Stimulated activated CD8-positive, alpha-beta memory T cell treated with anti-CD3 and anti-CD28 coated beads, Interleukin-2, amount 100 ng/mL, for 1 hour (primary cell): ENCODE measurements at places on chromosomes 13 and 19.

DNA sequence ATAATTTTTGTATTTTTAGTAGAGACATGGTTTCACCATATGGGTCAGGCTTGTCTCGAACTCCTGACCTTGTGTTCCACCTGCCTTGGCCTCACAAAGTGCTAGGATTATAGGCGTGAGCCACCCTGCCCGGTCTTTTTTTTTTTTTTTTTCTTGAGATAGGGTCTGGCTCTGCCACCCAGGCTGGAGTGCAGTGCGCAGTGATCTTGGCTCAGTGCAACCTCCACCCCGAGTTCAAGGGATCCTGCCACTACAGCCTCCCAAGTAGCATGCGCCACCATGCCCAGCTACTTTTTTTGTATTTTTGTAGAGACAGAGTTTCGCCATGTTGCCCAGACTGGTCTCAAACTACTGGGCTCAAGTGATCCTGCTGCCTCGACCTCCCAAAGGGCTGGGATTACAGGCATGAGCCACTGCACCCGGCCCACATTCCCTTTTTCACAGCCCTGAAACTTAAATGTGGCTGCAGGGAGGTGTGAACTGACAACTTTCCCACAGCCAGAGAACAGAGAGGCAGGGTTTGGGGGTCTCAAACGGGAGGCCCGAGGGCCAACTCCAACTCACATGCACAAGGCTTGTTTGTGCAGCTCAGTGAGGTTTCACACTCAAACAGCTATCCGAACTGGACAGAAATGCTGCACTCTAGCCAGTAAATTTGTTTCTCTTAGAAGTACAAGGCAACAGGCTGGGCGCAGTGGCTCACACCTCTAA, 4.4 kb upstream of the S1PR5 start:
- DNase-seq = no peak

DNA sequence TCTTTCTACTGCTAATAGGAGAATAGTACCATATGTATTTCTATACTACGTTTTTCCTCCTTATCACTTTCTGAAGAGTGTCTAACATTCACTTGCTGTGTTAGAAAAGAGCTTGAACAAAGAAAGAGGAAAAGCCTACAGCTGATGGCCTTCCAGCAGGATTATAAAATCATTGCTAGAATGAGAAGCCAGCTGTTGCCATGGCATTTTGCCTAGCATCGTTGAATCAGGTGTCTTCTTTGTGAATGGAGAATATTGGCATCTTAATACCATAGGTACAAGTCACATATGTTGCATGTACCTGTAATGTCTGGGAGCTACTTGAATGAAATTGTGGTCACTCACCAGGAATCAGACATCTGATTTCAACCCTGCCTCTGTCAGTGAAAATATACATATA, 1174.9 kb downstream of the PCDH17 start:
- no peak for DNase-seq

DNA sequence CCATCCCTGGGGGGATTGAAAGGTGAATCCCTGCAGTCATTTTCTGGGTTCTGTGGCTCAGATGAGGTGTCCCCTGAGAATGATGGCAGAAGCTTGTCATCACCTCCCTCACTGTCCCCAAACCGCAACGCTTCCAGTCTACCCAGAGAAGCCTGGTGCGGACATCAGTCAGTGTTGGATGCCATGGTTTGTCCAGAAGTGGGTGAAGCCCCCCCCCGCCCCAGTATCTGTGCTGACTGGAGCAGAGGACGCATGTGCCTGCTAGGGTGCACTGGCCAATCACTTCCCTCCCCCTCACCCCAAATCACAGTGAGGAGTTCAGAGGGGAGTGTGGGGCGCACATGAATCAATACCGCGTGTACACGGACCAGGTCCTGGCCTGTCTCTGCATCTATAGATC, 150.5 kb downstream of the TEX29 start:
- DNase-seq = no peak

DNA sequence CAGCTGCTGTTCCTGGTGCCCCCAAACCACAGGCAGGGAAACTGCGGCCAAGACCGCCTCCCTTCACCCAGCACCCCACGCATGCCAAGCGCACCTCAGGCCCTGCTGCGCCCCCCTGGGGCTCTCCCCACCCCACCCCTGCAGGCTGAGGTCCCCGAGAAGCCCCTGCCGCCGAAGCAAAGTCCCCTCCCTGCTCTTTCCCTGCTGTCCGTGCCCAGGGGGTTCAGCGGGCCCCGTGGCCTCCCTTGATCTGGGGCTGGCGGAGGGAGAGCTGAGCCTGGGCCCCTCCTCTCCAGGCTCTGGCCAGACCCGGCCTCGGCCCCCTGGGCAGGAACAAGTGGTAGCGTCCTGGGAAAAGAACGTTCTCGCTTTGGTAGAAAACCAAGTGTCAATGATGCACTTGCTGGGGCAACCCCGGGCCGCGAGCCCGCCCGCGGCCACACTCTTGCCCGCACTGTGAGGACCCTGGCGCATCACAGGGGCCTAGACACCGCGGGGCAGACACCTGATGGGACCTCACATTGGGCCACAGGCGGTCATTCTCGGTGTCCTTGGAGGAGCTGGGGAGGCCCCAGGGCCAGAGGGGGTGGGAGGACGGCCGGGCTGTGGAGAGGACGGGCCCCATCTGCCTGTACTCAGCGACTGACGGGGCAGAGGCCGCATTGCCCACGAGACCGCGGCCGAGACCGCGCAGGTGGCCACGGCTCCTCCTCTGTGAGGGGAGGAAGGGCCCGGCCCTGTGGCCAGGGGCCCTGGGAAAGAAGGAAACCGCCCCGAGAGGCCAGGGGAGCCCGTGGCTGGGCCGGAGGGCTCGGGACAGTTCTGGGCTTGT, 29.0 kb downstream of the GPX4 start:
- DNase-seq = no peak

DNA sequence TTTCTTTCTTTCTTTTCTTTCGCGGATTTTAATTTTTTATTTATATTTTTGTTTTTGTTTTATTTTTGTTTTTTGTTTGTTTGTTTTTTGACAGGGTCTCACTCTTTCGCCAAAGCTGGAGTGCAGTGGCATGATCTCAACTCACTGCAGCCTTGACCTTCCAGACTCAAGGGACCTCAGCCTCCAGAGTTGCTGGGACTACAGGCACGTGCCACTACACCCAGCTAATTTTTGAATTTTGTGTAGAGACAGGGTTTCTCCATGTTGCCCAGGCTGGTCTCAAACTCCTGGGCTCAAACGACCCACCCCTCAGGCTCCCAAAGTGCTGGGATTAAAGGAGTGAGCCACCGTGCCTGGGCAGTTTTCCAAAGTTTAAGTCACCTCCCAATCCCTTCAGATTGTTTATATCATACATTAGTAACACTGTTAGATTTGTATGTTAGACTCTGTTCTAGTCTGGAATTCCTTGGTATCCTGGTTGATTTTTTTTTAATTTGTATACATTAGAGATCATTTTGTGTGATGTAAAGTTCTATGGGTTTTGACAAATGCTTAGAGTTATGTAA, 597.3 kb downstream of the DCT start:
- no peak for DNase-seq

DNA sequence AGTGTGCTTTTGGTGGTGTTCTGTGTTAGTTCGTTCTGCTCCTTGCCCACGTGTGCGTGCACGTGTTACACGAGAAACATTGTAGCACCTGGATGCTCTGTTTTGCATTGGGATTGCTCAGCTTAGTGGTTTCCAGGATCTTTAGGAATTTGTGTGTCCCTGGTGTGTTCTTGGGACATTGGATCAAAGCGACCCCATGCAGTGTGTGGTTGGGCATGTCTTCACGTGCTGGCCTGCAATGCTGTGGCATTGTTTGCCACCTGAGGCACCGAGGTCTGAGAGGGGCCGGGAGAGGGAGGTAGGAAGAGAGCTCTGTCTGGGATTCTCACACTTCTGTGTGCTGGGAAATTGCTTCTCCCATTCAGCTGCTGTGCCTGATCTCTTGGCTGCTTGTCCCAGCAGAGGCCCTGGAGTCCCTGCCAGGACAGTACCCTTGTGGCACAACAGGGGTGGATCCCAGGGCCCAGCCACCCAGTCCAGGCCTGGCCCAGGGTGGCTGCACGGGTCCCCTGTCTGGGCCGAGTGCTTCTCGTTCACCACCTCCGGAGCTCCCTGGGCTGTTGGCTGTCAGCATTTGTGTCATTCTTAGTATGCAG, 11.3 kb downstream of the PLEKHJ1 start:
- no peak for DNase-seq

DNA sequence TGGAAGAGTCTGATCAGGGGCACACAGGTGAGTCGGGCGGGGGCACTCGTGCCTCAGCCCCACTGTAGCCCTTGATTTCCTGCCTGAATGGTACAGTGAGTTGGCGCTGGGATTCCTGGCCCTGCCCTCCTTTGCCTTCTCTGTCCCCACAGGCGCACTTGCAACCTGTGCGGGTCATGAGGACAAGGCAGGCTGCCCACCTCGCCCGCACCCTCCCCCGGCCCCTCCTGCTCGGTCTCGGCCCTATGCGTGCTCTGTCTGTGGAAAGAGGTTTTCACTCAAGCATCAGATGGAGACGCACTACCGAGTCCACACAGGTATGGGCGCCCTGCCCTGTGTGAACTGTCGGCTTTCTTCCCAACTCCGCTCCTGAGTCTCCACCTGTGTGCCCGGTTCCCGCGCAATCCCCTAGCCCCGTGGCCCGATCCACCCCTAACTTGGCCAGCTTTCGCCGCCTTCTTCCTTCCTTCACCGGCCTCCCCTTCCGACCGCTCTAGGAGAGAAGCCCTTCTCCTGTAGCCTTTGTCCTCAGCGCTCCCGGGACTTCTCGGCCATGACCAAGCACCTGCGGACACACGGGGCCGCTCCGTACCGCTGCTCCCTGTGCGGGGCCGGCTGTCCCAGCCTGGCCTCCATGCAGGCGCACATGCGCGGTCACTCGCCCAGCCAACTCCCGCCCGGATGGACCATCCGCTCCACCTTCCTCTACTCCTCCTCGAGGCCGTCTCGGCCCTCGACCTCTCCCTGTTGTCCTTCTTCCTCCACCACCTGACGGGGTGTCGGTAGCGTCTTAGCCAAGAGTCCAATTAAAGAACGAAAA, 1.6 kb upstream of the KMT2B start:
- DNase-seq = no peak

DNA sequence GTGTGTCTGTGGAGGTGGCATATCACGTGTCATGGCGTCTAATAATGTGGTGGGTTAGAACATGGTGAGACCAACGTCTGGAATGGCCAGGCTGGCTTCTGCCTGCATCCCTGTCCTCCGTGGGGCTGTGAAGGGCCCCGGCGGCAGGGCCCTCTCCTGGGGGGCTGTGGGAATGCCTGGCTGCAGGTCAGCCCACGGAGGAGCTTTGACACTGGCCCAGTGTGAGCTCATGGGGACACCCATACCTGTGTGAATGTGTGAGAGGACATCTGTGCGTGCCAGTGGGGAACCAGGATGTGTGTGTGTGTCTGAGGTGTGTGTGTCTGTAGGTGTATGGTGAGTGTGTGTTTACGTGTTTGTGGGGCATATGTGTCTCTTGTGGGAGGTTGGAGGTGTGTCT, 300.1 kb downstream of the TEX29 start:
- no peak for DNase-seq

GRCh38 chr13:23824371-23824770, 64.8 kb downstream of the MIPEP start:
- DNase-seq = no peak

GRCh38 chr13:109427695-109428094, 358.7 kb downstream of the IRS2 start:
- DNase-seq = no peak

DNA sequence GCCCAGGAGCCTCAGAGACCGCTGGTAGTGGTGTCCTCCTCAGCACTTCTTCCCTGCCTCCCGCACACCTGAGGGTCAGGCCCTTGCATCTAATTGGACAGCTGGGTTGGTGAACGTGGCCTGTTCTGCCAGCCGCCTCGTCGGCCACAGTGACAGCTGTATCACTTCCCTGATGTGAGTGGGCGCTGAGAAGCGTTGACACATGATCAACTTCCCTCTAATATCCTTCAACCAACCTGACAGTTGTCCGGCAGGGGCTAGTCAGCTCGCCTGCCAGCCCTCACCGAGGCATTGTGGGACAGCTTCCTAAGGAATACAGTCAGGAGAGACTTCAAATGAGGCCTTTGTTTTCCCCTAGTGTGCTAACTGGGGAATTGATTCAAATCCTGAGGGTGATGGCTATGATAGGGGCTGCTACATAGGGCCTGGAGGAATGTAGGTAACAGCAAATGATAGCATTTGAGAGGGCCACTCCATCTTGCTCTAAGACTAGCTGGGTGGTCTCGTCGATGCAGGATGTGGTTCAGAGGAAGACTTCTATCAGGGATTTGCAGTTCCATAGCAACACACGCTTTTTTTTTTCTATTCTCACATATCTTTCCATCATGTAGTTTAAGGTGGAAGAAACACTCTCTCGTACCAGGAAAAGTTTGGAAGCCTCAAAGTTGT, 230.8 kb downstream of the TSHZ3 start:
- DNase-seq = no peak

DNA sequence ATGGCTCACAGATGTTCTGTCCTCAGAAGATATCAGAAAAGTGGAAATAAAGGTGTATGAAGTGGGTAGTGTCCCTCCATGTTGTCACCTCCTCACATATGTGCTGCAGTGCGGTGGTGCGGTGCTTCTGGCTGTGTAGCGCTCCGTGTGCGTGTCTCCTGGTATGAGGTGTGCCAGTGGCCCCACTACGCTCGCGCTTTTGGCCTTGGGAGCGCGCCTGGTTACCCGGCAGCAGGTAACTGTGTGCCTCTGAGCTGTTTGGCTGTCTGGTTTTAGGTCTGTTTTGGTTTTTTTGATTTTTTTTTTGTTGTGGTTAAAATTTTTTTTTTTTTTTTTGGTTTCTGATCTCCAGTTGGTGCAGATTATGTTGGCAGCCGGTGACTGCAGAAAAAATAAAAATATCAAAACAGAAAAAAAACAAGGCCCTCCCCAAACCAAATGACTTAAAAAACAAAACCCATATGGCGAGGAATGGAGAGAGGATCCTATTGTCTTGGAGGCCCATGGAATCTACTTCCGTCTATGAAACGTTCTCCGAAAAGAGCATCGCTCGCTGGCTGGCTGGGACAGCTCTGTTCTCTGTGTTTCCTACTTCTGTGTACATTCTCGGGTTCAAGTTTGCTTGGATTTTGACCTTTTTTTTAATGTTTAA, 7.9 kb downstream of the HNRNPL start:
- DNase-seq = no peak

DNA sequence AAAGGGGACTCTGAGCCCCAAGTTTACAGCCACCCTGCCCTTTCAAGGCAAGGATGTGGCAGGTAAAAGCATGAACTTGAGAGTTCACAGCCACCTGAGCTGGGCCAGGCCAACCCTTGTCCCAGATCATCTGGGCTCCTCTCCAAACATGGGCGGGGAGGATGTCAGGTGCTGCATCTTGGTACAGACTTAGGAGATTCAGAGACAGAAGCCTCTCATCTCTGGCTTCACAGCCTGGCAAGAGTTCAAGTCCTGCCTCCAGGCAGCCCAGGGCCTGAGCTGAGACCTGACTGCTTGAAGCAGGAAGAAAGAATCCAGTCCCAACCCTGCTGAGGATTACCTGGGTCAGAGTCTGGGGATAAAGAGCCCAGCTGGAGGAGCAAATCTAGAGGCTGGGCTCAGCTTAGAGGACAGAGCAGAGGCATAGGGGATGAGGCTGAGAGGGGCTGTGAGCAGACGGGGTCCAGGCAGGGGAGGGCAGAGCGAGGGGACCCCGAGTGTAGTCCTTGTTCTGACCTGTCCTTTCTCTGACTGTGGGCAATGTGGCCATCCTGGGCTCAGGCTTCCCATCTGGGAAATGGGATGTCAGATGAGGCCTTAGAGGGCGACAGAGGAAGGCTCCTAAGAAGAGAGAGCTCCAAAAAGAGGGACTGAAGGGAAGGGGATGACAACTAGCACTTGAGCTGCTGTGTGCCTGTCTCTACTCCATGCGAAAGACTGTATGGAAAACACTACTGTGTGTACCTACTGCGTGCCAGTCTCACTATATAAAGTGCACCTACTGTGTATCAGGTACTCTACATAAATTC, 6.6 kb upstream of the OR10H5 start:
- DNase-seq = no peak
